NCI-H748 treated with DMSO at 0.1 percent for 48 hours (cell line): ENCODE measurements at places on chromosomes 7 and 10.

DNA sequence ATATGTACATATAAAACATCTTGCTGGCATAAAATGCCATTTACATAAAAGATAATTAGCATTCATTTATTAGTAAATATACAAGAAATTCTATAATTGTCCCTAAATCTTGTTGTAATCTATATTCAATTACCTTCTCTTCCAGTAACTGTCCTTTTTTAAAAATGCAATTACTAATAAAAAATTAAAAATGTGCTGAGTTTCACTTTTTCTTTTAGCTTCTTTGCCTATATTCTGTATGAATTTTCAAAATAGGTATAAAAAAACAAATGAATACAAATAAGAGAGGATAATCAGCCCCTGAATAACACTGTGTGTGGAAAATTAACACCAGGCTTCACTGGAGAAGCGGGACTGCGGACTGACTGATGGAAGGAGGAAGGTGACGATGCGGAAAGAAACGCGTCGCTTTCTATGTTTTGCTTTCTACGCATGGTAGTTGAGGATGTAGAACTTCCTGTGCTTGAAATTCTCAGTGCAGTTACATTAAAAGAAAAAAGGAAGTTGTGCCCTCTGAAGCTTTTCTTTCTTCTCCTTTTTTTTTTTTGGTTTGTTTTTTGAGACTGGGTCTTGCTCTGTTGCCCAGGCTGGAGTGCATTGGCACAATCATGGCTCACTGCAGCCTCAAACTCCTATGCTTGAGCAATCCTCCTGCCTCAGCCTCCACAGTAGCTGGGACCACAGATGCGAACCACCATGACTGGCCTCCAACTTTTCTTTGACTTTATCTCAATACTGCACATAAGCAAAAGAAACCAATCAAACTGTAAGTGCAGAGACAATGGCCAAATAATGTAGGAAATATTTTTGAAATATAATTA is 7.4 kb upstream of the ZMYND11 start:
- DNase-seq: no peak

DNA sequence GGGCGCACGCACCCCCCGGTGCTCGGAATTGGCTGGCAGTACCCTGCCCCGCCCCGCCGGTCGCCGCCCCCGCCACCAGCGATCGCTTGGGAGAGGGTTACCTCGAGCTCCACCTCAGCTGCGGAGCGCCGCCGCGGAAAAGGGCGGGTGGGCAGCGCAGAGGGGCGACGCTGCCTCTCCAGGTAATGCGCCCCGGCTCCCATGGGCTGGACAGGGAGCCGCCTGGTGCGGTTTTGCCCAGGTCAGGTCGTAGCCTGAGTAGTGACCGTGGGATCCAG is 1.3 kb downstream of the PFKFB3 start:
- DNase-seq: no peak

- no peak for DNase-seq
Observed at GRCh38 chr7:81120111-81120510, 201.3 kb upstream of the SEMA3C start.

DNA sequence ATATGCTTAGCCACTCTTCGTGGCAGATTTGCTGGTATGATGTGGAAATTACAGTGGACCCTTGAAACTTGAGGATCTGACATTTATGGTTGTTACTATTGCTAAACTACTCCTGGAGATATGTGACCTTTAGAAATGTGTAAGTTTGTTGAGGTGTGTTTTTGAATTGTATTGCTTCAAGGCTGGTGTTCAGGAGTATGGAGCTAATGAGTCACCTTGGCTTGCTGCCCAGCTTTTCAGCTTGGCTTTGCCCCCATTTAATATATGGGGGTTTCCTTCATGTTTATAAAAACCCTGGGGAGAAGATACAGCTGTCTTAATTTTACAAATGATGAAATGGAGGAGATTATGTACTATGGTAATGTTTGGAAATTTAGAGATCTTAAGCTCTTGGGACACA is 11.6 kb downstream of the HBP1 start:
- no peak for DNase-seq

DNA sequence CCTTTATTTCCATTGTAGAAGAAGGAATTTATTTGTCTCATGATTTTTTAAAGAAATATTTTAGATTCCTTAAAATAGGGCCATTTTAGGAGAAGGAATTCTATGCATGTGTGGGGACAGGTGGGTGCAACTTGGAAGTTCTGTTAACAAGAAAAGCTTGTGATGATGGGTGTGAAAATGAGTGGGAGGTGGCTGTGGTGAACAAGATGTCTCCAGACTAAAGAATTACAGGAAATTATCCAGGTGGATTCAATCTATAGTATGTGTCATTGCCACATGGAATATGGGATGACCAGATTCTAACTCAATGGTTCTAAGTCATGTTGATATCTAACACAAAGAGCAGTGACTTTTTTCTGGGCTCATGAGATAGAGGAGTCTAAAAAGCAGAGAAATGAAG is 229.6 kb upstream of the IGFBP3 start:
- DNase-seq: no peak

DNA sequence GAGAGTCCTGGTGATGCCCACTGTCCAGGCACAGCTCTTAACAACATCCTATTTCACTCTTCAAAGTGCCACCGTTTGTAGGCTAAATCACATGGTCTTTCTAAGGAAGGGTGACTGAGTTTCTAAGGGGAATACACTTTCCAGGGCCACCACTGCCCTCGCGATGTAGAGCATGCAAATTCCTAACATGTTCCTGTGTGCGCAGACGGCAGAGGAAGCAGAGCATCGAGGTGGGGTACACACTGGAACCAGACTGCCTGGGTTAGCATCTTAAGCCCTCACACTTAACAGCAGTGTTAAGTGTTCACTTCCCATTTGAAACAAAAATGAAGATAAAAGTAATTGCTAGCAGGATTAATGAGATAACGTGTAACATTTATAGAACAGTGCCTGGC is 3.0 kb downstream of the VOPP1 start:
- DNase-seq: no peak

DNA sequence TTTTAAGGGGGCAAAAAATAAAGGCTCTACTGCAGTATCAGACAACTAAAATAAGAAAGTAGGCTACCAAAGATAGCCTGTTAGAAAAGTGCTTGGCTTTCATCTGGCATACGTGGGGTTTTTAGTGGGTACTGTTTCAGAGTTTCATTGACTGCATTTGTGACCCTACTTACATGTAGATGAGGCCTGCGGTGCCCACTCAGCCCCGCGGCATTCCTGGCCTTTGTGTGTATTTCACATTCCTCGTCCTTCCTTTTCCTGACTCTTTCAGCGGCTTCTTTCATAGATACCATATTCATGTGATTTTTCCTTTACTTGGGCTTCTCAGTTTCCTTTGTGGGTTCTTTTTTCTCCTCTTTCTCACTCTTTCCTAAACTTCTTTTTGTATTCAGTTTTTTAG is 50.7 kb downstream of the UBE3C start:
- DNase-seq: no peak

- no peak for DNase-seq
Observed at GRCh38 chr10:31975157-31975765, 46.6 kb upstream of the ARHGAP12 start.

- no peak for DNase-seq
Observed at GRCh38 chr7:36015733-36016132, 137.3 kb upstream of the EEPD1 start.

GRCh38 chr7:77827999-77828398 is 29.4 kb downstream of the PHTF2 start:
- no peak for DNase-seq

DNA sequence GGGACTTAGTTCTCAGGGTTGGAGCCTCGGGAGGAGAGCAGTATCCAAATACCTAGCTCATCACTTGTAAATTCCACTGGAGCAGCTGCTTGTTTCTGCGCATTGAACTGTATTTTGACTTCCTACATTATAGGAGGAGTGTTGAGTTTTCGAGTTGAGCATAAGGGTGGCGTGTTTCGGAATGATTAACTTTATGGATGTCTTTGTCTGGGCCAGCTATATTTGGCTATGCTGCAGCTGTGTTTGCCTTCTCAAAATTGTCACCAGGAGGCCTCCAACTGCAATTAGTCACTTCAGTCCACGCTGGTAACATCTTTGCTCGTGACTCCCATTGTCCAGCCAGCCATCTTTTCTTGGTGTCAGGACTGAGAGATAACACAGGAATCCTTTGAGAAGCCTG is 9.1 kb downstream of the CELF2 start:
- DNase-seq: no peak

DNA sequence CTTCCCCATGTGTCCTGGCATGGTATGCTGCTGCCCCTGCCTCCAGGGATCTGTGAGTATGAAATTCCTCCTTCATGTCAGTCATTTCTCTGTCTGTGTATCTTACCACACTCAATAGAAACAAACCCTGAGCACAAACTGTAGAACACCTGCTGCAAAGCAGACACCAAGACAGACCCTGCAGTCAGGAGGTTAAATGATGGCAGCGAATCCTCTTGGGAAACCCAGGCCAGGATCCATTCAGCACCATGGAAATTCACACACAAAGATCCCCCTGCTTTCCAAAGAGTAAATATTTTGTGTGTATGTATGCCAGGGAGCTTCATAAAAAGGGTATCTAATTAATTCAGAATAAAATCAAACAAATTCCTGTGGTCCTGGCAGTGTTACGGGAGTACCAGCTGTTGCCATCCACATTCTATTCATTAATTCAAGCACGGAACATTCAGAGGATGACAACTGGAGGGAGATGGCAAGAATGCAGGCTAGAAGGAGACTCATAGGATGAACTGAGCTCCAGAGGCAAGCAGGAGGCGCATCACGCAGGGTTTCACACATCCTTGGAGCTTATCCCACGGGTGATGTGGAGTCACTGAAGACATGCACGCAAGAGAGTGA is 14.8 kb downstream of the ITIH5 start:
- no peak for DNase-seq

GRCh38 chr10:16381083-16381482 is 55.7 kb upstream of the PTER start:
- DNase-seq: no peak

DNA sequence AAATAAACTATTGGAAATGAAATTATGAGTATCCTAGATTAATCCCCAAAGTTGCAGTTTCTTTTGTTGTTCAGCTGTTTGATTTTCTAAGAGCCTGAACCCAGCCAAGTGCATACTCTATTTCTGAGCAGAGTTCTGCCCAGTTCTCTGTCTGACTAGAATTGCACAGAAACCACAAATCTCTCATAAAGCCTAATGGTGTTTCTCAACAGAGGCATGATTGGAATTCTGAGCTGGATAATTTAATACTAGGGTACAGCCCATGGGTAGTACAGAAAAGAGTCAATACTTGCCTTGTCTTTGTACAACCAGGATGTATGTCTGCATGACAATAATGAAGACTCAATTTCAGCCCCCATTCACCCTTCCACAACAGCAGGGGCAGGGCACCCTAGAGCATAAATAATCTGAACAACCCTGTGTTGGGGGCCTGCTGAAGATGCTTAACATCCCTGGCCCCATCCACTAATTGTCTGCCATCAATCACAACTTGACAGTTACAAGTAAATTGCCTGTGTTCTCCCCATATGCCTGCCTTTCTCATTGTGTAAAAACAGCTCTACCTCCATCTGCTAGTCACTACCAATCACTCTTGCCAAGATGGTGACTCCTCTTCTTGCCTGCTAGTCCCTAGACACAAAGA is 114.4 kb downstream of the NPSR1 start:
- DNase-seq: no peak

GRCh38 chr7:8178353-8178752 is 83.6 kb downstream of the ICA1 start:
- no peak for DNase-seq

- no peak for DNase-seq
Observed at GRCh38 chr7:113840954-113841353, 77.9 kb downstream of the PPP1R3A start.

GRCh38 chr7:148049068-148049467 is 541.5 kb upstream of the C7orf33 start:
- no peak for DNase-seq

DNA sequence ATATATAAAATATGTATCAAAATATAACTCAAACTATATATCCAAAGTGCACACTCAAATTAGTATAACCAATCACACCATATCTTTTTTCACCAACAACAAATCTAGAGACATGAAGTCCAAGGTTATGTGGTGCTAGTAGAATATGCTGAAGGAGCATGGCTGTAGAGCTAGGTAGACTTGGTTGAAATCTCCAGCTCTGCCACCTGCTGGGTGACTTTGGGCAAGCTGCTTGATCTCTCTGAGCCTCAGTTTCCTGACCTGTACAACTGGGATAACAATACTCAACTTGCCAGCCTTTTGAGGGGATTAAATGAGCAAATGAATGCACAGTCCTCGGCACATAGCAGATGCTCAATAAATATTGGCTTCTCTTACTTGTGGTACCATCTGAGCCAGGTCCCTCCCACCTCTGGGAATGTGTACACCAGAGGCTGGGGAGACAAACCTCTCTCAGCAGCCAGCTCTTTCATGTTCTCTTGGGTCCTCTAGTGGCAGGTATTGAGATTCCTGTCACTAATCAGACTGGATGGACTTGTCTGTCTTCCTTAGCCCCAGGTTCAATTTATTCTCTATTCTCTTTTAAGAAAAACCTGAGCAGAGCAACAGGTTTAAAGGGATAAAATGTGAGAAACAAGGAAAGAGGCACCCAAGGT is 94.3 kb upstream of the PDE1C start:
- DNase-seq: peak; percentile 5

DNA sequence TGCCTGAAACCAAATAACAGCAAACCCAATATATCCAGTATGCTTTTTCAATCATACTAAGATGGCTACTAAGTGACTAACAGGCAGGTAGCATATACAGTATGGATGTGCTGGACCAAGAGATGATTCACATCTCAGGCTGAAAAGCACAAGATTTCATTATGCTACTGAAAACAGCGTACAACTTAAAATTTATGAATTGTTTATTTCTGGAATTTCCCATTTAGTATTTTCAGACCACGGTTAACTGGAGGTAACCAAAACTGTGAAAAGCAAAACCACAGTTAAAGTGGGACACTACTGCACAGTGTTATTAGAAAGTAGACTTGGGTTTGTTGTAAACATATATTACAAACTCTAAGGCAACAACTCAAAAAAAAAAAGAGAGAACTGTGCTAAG is 91.5 kb downstream of the KMT2C start:
- no peak for DNase-seq

DNA sequence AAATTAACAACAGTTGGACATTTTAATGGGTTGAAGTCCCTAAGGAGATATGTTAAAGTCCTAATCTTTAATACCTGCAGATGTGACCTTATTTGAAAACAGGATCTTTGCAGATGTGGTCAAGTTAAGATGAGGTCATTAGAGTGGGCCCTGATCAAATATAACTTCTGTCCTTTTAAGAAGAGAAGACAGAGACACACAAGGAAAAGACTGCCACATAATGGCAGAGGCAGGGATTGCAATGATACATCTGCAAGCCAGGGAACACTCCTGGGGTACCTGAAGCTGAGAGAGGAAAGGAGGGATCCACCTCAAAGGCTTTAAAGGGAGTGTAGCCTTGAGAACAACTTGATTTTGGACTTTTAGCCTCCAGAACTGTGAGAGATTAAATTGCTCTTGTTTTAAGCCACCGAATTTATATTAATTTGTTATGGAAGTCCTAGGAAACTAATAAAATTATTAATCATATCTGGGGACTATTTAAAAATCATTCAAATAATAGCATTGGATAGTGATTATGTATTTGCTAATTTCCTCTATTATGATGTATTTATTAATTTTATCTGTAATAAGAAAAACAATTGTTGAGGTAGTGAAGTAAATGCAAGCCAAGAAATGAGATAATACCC is 700.0 kb upstream of the PCDH15 start:
- DNase-seq: peak; percentile 30

- DNase-seq: peak; percentile 59
Observed at GRCh38 chr10:120979435-120980278, 128.5 kb downstream of the WDR11 start.

- DNase-seq: no peak
Observed at GRCh38 chr7:21967598-21968003, 21.9 kb upstream of the CDCA7L start.

GRCh38 chr10:72122221-72122620 is 33.9 kb upstream of the SPOCK2 start:
- no peak for DNase-seq
